CD8-positive, alpha-beta memory T cell (primary cell): ENCODE measurements at places on chromosomes 2 and 18.

DNA sequence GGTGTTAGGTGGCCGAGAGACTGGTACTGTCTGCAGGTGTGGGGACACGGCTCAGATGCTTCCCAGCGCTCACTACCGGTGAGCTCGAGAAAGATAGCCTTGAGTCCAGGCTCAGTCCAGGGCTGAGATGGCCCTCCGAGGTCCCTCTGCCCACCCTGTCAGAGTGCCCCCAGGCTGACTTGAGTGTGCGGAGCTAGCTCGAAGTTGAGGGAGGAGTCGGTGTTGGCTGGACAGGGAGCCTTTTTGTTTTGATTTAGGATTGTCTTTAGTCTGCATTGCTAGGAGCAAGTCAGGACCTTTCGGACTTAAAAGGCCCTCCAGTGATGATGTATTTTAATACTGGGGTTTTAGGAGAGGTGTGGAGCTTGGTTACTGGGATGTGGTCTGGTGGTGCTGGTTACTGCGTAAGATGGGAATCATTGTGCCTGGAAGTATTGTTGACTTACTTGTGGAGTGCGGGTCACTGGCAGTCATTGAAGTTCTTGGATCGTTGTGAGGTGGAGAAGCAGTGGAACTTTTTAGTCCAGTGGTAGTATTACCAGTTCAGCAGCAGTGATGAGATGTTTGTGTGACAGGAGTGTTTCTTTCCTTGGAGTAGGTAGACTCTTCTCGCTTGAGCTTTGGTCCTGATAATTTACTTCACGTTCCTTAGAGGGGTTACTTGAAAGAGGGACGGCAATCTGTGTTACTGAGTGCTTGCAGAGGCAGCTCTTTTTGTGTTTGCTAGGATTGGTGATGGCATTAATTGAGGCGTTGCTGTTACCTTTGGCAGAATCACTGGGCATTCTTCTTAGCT lies 633 bp downstream of the KIAA1328 start:
- no peak for DNase-seq

- no peak for DNase-seq
These were observed 213.9 kb downstream of the NDUFA10 start for GRCh38 chr2:239811111-239811781.

DNA sequence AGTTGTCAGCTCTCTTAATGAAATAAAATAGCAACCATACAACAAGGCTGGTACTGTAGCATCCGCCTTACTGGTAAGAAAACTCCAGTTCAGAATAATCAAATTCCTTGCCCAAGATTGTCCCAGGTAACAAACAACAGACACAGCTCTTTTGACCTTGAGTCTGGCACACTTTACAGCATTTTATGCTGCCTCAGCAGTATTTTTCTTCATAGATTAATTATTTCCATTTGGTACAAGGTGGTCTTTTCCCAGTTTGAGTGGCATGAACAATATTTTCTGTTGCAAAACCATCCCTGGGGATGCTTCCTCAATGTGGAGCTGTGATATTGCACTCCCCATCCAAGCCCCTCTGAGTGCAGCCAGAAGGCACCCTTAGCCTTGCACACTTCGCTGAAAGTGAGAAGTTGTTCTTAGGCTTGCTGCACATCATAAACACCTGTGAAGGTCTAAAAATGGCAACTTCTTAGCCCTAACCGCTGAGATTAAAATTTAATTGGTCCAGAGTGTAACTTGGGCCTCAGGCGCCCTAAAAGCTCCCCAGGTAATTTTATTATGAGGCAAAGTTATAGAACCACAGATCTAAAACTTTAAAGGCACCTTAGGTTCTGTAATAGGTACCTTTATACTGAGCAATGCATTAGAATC lies 523.3 kb downstream of the CMPK2 start:
- DNase-seq = no peak

- no peak for DNase-seq
These were observed 198.8 kb upstream of the FOSL2 start for GRCh38 chr2:28193630-28194403.

DNA sequence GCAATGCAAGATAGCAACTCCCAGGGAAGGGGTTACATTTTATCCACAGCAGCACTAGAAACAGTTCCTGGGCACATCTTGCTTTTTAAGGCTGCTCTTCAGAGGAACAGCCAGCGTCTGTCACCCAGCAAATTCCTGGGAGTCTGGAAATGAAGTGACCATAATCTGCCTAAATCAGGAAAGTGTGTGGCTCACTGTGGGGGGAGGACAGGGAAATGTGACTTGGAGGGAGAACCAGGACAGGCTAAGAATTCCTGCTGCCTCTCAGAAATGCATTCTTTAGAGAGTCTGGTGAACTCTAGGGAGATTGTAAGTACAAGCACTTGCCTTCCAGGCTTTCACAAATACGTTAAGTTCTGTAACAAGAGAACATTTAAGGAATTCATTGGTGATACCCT lies 364.3 kb upstream of the SPHKAP start:
- no peak for DNase-seq

- DNase-seq = peak; percentile 34
These were observed 852 bp downstream of the POLI start for GRCh38 chr18:54269893-54270844.

- no peak for DNase-seq
These were observed 11.1 kb downstream of the DHRS9 start for GRCh38 chr2:169080250-169081069.

DNA sequence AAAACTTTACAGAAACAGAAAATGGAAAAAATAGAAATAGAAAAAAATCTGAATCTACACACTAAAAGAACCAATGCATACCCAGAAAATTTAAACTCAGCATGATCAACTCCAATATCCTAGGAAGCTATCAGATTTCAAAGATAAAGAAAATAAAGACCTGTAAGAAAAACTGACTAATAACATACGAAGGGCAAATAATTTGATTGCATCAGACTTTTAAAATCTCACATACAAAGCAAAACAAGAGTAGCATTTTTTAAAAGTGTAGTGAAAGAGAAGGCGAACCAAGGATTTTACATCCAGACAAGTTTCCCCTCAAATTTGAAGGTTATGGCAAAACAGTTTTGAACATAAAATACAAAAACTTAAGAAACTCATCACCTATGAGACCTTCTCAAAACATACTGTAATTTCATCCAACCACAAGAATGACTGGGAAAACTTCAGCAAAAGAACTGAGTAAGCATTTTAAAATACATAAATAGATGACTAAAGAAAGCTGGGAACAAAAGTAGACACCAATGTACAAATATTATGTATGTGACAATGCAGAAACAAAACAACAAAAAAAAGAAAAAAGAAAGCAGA lies 54.8 kb downstream of the NBAS start:
- DNase-seq = no peak

DNA sequence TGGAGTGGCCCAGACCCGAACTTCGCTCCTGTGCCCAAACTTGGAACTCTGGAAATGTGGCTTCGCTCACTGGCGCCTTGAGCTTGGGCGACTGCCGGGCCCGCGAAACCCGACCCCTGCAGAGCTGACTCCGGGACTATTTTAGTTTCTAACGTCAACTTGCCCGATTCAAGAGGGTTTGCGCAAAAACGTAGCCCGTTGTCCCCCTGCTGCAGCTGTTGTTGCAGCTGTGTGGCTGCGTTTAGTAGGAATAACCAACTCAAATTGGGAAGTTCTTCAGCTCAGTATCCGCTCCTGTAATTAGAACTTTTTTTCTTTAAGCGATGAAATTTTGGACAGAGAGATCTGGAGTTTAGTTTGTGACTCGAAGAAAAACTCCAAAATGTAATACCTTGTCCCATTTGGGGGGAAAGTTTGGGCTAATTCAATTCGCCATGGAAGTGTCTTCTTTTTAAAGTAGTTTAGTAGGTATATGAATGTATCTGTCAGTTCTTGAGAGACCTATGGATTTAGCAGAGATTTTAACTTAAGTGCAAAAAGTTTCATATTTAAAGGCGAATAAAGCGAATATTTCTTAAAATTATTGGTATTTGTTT lies 559 bp downstream of the MYL12A start:
- no peak for DNase-seq

DNA sequence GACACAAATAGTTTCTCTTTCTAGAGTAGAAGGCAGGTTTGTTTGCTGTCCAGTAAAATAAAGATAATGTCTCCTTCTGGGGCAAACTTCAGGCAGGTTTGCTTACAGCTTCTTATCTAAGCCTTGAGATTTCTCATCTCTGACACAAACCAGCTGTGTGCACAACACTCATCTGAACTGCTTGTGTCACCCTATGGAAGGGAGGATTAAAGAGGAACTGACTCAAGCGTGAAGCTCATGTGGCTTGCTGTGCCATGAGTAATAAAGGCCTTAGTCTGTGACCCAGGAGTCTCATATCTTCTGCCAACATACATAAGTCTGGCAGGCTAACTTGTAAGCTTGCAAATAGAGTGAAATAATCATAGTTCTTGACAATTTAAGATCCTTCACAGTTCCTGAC lies 24.2 kb upstream of the CPO start:
- DNase-seq = no peak

GRCh38 chr2:45892425-45892745 lies 240.9 kb downstream of the PRKCE start:
- no peak for DNase-seq

DNA sequence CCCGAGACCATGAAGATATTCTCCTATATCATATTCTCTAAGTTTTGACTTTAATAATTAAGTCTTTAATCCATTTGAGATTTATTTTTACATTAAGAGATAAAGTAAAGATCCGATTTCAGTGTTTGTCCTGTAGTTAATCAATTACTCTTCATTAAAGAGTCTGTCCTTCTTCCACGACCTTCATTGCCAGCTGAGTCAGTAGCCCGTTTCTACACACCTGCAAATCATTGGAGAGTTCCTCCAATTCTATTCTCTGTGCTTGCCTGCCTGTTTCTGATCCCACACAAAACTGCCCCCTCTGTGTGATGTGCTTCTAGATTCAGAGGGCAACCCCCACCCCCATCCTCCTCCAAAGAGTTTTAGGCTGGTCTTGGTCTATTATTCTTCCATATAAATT lies 119.2 kb downstream of the KCNF1 start:
- no peak for DNase-seq

GRCh38 chr18:36066001-36066400 lies 1.4 kb downstream of the RPRD1A start:
- DNase-seq = no peak

GRCh38 chr2:60437080-60437696 lies 116.3 kb downstream of the BCL11A start:
- DNase-seq = no peak

DNA sequence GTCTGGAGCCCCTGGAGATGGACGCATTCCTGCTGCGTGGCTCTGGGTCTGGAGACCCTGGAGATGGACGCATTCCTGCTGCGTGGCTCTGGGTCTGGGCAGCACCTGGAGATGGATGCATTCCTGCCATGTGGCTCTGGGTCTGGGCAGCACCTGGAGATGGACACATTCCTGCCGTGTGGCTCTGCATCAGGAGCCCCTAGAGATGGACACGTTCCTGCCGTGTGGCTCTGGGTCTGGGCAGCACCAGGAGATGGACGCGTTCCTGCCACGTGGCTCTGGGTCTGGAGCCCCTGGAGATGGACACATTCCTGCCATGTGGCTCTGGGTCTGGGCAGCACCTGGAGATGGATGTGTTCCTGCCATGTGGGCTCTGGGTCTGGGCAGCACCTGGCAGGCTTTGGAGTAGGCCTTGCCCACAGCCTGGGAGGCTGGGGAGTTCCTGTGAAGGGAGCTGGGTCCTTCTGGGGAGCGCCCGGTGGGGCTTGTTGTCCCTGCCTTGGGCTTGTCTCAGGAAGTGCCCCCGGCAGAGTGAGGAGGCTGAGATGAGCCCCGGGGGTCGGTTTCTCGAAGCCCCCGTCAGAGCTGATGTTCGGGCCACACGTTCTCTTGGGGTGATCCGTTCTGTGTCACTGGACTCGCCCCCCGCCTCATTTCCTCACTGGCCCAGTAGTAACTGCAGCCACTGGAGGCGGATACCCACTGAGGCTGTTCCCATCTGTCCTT lies 41.0 kb downstream of the SH3BP4 start:
- no peak for DNase-seq

GRCh38 chr2:190551928-190552327 lies 17.4 kb upstream of the NEMP2 start:
- DNase-seq = peak; percentile 47

GRCh38 chr2:112520234-112520783 lies 22.0 kb upstream of the POLR1B start:
- DNase-seq = no peak

GRCh38 chr2:56008661-56009431 lies 85.3 kb upstream of the EFEMP1 start:
- no peak for DNase-seq

- DNase-seq = no peak
These were observed 152.5 kb downstream of the CYP26B1 start for GRCh38 chr2:71995067-71995665.

DNA sequence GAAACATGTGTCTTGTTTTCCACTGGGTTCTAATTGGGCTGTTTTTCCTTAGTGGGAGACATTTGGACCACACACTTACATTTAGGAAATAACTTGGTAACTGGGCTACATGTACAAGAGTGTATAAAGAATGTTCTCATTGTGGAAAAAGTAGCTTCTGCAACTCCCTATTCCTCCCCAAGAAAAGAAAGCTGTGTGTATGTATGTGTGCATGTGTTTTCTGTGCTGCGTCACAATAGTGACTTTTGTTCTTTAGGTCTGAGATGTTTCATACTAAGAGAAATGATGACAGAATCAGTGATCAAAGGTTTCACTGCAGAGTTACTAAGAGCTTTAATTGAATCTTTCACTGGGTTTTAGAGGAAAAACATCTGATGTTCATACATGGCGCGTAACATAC lies 82.7 kb downstream of the TANC1 start:
- no peak for DNase-seq
